Stomach (tissue), 19 donors: ENCODE measurements at places on chromosomes 2 and 18.
A peak's percentile ranks its signal among the peaks of the same experiment; 100 is the strongest.

GRCh38 chr2:234421-234820 is 29.4 kb downstream of the SH3YL1 start:
- no peaks in the 10 kb centered on the region for H3K27me3 ChIP-seq
- no peak overlapping the region for H3K27ac ChIP-seq
- no peak overlapping the region for H3K4me3 ChIP-seq
- no peak for DNase-seq
- H3K36me3 ChIP-seq, result peaks cover 43% of the 10 kb centered on the region

GRCh38 chr2:127081826-127082633 is 24.9 kb downstream of the BIN1 start:
- no peaks in the 10 kb centered on the region for H3K27me3 ChIP-seq
- H3K4me3 ChIP-seq, result peak overlapping the region; percentile 19
- H3K4me1 ChIP-seq, result peaks cover 95% of the 10 kb centered on the region
- no peaks in the 10 kb centered on the region for H3K36me3 ChIP-seq

DNA sequence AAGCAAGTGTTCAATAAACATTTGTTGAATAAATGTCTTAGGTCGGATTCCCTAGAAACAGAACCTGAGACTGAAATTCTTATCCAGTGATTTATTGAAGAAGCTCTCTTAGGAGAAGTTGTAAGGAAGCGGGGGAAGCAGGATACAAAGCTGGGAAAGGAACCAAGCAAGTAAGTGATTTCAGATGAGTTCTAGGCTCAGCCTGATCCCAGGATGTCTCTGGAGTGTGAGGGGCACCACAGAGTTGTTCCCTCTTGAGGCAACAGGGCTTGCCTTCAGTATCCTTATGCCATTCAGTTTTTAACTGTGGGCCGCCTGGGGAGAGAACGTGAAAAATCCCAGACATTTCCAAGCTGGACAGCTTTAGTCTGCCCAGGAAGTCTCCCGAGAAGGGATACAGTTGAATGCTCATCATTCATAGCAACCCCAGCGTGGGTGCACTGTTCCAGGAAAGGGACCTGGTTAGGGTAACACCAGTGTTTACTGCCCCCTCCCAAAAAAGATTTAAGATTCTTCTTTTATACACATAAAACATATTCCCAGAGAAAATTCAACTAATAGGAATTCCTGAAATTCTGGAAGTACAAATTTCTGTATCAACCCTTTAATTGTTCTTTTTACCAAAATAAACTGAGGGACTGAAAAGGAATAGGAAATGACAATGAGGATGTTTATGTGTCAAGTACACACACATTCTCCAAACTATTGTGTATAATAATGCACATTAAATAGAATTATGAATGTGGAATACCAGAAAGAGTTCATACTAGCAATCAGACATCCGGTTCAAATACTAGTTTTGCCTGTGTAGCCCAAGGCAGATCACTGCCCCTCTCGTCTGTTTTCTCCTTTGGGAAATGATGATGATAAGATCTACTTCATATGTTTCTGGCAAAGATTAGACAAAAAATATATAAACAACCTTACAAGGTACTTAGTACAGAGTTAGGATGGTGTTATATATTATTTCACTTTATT is 592.1 kb upstream of the CDH2 start:
- H3K27me3 ChIP-seq, result no peaks in the 10 kb centered on the region
- H3K36me3 ChIP-seq, result no peaks in the 10 kb centered on the region
- H3K27ac ChIP-seq, result no peak overlapping the region

DNA sequence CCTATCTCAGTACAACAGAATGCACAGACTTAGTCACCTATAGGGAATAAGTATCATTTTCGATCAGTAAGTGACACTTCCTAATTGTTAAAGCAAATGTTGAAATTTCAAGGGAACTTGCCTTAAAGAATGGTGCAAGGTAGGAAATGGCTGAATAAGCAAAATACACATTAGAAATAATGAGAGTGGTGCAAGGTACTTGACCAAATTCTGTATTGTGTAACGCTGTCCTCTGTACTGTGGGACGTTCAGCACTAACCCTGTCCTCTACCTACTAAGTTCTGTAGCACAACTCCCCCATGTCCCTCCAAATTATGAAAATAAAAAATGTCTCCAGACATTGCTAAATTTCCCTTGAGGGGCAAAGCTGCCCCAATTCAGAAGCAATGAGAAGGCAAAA is 19.4 kb downstream of the MMADHC start:
- no peak for DNase-seq
- peaks cover 21% of the 10 kb centered on the region for H3K4me1 ChIP-seq
- H3K27ac ChIP-seq, result no peak overlapping the region
- H3K36me3 ChIP-seq, result peaks cover 16% of the 10 kb centered on the region
- no peak overlapping the region for H3K4me3 ChIP-seq

DNA sequence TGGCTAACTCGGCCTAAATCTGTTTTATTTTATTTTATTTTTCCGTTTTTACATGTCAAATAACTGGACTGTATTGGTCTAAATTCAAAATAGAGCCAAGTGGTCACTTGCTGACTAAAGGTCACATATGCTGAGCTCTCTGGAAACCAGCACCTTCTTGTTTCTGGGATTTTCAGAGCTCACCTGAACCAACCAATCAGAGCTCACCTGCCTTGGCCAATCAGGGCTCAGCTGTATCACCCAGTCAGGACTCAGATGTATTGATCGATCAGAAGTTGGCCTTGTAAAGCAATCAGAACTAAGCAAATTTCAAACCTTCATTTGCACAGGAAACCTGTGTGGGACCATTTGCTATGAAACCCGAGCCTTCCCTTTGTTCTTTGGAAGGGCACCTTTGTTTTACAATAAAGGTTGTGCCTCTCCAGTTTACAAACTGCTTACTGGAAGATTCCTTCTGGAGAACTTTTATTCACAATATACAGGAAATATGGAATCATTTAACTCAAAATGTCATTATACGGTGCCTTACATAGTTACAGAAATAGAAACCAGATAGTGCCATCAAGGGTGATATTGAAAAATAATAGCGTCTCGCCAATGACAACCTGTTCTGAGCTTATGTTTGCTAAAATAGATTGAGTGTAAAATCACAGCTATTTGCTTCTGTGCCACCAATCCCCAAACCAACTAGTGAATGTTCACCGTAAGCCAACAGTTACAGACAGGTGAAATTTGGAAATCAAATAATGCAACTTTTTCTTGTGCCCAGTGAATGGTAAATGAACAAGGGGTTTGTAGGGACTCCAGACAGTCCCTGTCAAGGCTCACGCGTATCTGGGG is 17.3 kb upstream of the PSD4 start:
- peak overlapping the region; percentile 64 for H3K4me3 ChIP-seq

GRCh38 chr2:66929632-66930338 is 467.3 kb upstream of the ETAA1 start:
- H3K27me3 ChIP-seq, result no peaks in the 10 kb centered on the region
- peak; percentile 89 for DNase-seq
- H3K36me3 ChIP-seq, result no peaks in the 10 kb centered on the region
- no peak overlapping the region for H3K4me3 ChIP-seq
- peaks cover 7% of the 10 kb centered on the region for H3K4me1 ChIP-seq
- H3K27ac ChIP-seq, result no peak overlapping the region

DNA sequence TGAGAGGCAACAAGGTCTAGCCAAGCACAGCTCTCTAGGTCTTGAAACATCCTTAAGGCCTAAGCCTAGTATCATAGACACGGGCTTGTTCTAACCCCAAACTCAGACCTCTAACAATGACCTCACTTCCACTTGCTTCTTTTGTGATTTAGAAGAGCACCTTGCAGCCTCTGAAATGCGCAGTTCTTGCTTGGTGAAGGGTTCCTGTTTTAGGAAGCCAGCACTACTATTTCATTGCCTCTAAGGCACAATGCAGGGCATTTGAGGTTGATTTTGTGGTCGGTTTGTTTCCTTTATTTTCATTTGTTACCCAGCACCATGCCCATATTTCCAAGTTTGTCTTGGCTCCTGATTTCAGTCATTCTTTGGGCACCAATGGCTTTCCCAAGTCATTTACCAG is 117.0 kb upstream of the CYP1B1 start:
- no peak for DNase-seq
- no peaks in the 10 kb centered on the region for H3K36me3 ChIP-seq
- no peaks in the 10 kb centered on the region for H3K27me3 ChIP-seq
- peaks cover 5% of the 10 kb centered on the region for H3K4me1 ChIP-seq
- no peak overlapping the region for H3K27ac ChIP-seq

GRCh38 chr2:132478461-132479105 is 62.0 kb downstream of the GPR39 start:
- no peaks in the 10 kb centered on the region for H3K36me3 ChIP-seq
- no peak for DNase-seq
- H3K27me3 ChIP-seq, result no peaks in the 10 kb centered on the region

DNA sequence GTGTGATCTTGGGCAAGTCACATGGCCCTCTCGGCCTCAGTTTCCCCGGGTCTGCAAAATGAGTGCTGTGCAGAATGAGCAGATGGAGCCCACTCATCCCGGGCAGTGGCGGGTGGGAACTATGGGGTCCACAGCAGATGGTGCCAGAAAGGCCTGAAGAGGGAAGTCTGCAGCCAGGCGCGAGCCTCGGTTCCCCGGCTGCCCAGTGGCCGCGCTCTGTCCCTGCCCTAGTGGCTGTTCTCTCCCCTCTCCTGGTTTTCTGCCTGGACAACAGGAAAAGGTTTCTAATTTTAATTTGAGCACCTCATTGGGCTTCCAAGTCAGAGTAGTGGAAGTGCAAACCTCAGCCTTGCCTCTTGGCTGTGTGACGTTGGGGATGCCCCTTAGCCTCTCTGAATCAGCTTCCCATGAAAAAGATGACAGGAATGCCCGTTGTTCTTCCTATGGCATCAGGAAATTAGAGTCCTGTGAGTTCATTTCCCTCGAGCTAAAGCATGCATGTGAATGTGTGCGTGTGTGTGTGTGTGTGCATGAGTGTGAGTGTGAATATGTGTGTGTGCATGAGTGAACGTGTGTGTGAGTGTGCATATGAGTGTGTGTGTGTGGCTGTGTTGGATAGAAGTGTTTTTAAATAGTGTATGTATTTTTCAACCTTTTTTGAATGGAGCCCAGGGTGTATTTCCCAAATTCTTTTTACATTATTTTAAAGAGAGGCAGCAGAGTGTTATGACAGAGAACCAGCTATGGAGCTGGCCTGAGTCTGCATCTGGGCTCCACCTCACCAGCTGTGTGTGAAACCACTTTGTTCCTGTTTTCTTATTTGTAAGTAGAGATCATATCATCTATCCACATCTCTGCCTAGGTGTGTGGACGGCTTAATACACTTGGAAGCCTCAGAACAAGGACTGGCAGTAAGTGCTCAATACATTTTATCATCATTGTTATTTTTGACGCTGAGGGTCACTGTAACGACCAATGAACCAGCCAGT is 41.3 kb downstream of the RRM2 start:
- H3K27ac ChIP-seq, result no peak overlapping the region
- DNase-seq, result no peak
- H3K4me1 ChIP-seq, result no peaks in the 10 kb centered on the region
- no peak overlapping the region for H3K4me3 ChIP-seq

DNA sequence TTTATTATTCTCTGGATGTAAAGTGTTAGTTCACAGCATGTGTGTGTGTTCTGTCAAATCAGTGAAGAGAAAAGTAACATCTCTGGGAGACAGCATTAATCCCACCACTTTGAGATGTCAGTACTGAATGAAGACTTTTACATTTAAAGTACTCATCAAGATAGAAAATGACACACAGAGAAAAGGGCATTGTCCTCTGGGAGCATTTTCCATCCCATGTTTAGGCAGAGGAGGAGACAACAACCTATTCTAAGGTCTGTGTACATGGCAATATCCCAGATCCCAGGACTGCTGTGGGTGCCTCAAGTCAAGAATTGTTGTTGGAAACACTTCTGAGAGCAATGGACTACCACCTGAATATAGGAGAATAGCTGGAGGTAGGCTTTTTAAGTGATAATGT is 201.5 kb downstream of the PPP1R1C start:
- H3K27me3 ChIP-seq, result no peaks in the 10 kb centered on the region
- H3K4me1 ChIP-seq, result no peaks in the 10 kb centered on the region

GRCh38 chr18:1916869-1917523 is 654.3 kb downstream of the METTL4 start:
- H3K36me3 ChIP-seq, result no peaks in the 10 kb centered on the region
- no peak overlapping the region for H3K27ac ChIP-seq

GRCh38 chr2:50449306-50449705 is 582.6 kb downstream of the NRXN1 start:
- no peak for DNase-seq
- H3K4me1 ChIP-seq, result no peaks in the 10 kb centered on the region
- H3K4me3 ChIP-seq, result no peak overlapping the region

DNA sequence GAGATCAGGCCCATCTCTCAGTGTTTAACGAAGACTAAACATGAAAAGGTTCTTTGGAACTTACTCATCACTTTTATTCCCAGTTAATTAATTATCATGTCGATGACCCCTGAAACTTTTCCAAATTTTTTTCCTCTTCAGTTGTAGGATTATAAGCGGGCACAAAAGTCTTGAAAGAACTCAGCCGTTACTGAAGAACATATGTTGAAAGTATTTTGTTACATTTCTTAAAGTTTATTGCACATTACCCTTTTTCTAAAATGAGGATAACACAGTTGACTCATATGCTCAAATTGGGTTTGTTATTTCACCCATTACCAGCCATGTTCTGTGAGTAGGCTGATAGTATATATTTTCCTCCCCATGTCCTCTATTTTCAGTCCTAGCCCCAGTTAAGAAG is 75.9 kb upstream of the COL3A1 start:
- no peaks in the 10 kb centered on the region for H3K4me1 ChIP-seq
- H3K27ac ChIP-seq, result peak overlapping the region; percentile 58
- H3K27me3 ChIP-seq, result no peaks in the 10 kb centered on the region
- no peak overlapping the region for H3K4me3 ChIP-seq

DNA sequence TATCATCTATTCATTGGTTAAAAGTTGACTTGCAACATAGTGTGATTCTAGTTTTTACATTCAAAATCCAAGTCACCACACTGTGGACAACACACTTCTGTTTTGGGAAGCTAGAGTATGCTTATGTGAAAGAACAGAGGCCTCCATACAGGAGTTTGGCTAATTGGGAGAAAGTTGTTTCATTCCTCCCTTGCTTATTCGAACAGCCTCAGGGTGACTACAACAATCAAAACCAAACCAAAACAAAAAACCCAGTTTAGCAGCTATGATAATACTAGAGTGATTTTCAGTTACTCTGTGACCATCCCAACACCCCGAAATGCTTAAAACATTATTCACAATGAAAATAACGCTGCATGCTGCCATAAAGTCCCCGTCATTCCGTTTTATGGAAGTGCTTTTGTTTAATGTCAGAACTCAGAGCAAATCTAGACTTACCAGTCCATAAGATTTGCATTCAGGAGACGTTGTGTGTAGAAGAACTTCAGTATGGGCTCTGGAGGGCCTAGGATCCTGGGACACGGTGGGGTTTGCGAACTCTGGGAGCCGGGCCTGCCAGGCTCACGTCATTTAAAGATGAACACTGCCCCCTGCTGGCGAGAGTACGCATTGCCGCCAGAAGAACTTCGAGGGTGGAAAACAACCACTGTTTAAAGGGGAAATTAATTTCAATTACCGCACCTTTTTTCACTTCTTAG is 111.4 kb downstream of the FTCDNL1 start:
- no peaks in the 10 kb centered on the region for H3K27me3 ChIP-seq
- H3K27ac ChIP-seq, result no peak overlapping the region
- peaks cover 8% of the 10 kb centered on the region for H3K4me1 ChIP-seq
- DNase-seq, result peak; percentile 81

DNA sequence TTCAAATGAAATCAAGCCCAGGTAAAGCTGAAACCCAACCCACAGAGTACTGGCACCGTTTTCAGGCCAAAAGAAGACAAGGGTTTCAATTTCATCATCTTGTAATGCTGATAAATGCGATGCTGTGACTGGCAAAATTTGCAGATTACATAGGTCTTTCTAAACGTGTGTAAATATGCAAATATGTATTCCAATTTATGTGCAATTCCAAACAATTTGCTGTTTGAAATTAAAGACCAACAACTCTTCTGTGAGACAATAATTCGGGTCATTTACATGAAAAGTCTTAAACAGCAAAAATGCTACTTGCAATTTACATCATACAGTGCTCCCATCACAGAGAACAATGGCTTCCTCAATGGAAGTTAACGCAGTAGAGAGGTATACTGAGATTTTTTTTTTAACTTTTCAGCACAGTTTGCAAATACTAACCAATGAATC is 2.8 kb upstream of the ZNF532 start:
- peaks cover 10% of the 10 kb centered on the region for H3K27me3 ChIP-seq
- no peak for DNase-seq
- H3K4me3 ChIP-seq, result no peak overlapping the region
